ENCODE measurements at places on chromosomes 12 and 14.

DNA sequence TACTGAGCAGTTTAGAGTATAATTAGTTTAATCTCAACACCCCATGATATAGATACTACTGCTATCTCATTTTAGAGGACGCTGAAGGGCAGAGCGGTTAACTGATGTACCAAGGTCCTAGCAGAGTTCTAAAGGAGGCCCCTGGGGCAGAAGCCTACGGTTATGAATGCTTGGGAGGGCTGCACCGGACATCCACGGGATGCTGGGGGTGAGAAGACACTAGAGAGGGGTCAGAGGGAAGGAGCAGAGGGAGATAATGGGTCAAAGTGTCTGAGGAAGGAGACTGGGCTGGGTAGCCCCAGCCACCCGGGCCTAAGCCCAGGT, 1.6 kb upstream of the ACTR6 start:
- no peak for DNase-seq

DNA sequence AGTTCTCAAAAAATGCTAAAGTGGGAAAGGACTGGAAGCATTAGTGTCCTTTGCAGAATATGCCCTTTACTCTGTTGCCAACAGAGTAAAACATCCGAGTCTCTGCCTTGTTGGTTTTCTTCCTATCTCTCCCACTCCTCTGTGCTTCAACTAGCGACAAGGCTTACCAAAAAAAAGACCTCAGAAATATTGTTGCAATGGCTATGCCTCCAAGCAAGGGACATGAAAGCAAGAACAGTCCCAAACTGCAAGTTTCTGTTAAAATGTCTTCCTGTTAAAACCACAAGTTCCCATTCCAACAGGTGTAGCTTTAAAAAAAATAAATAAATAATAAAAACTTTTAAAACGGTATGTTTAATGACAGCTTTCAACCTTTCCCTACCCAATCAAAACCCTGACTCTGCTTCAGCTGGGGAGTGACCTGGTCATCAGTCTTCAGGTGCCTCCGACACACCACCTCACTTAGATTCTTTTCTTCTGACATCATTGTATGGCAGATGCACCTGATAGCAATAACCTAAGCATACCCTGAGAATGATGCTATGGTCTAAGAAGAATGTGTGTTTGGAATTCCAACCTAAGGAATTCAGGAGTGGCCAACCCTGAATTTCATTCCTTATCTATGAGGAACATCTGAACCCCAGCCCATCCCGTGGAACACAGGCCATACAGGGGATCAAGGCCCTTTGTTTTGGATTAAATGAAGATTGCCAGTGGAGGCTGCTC, 81.0 kb downstream of the RPS29 start:
- DNase-seq, result no peak

- DNase-seq, result no peak
Measured at GRCh38 chr12:13661005-13661887, 320.2 kb downstream of the GRIN2B start.

DNA sequence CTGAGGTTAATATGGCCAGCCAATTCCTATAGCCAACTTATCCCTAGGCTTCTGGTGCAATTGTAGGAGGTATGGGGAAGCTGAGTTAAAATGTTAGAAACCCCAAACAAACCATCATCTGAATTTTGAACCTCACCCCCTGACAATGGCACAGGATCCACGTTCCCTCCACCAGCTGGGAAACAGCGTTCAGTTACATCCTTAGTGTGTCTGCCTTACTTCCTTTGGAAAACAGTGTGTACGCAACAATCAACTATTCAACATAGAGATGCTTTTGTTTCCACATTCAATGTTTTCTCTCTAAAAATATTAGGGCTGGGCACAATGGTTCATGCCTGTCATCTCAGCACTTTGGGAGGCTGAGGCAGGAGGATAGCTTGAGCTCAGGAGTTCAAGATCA, 203.4 kb downstream of the TTC7B start:
- DNase-seq, result no peak

DNA sequence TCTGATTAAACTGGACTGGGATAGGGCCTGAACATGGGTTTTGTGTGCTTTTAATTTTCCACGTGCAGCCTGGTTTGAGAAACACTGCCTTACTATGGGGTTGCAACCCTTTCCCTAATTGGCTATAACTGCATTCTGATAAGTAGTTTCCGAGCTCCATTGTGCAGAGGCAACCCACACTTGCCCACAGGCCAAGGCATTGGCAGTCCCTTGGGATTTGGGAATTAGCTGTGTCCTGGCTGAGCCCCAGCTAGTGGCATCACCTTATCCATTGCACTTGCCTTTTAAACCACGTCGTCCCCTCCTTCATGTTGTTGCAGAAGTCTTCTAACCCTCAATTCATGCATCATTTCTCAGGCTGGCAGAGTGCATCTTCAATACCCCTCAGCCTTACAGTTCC, 10.2 kb downstream of the VCPKMT start:
- DNase-seq, result no peak

DNA sequence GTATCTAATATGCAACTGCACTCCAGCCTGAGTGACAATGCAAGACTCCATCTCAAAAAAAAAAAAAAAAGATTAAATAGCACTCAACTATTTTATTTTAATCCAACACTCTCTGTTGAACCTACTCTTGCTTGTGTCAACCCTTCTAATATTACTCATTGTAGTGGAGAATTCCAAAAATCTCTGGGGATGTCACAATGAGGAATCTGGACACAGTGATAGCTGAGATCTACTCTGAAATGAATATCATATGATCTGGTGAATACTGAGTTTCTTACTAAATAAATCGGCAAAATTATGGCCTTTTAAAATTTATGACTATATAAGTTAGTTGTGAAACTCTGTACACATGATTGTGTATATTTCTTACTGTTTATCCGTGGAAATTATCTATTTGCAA, 418.2 kb downstream of the BCAT1 start:
- no peak for DNase-seq

- no peak for DNase-seq
Measured at GRCh38 chr14:98903371-98903770, 368.6 kb downstream of the BCL11B start.
